ENCODE measurements at places on chromosomes 2 and 18.

GRCh38 chr2:38446418-38446817 lies 69.3 kb upstream of the ATL2 start:
- no peak for ATAC-seq

DNA sequence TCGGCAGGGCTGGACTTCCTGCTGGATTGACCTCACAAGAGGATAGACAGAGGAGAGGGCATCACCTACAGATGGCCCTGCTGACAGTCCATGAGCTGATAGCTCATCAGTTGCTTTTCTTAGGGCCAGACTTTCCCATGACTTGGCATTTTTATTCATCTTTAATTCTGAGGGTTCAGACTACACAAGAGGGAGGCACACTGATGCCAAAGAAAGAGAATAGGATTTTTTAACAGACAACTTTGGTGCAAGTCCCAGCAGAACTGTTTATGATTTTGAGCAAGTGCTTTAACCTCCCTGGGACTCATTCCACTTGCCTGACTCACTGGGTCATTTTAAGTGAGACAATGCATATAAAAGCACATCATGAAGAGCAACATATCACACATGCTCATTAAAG lies 299.2 kb downstream of the INSIG2 start:
- no peak for ATAC-seq

GRCh38 chr18:60191926-60192325 lies 180.6 kb downstream of the MC4R start:
- ATAC-seq, result no peak

DNA sequence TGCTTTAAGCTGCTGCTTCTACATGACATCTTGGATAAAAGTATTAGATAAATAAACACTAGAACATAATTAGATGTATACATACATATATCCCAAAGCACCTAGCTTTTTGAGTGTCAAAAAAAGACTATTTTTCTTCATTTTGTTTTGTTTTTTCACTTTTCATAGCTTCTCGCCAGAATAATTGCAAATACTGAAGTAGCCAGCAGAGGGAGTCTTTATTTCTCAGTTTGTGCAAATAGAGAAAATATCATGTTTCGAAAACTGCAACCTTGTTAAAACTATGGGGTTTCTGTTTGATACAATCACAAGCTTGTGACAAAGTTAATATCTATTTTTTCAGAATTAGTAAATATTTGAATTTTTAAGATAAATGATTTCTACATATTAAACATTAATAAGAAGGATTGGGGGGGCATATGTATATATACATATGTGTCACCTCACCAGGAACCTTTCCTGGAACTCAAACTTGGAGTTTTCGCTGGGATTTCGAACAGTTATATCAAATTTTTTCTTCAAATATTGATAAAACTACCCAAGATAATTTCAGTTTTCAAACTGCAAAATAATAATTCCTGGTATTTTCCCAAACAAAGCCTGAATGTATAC lies 61.0 kb downstream of the GRB14 start:
- no peak for ATAC-seq

DNA sequence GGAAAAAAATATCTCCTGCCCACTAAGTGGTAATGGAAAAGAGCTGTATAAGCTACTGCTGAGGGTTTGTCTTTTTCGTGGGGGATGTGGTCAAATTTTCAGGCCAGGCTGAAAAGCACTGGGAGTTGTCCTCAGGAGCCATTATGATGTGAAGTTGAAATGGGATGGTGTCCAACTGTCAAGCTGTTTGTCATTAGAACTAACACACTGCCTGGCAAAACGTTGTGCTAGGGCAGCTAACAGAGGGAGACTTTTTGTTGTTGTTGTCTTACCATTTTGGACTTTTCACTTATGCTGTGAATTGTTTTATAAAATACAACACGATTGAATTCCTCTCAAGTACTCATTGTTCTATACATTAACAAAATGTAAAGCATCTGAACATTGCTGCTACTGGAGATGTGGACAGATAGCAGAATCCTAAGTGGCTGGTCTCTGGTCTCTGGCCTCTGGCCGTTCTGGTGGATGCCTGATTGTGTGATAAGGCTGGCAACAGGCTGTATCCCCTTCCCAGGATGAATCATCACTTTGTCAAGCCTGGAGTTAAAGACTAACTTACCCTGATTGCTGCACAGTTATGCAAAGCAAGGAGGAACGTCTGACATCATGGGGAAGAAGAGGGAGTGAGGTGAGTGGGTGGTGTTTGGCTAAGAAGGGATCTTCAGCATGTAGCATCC lies 2.3 kb downstream of the MYO1B start:
- no peak for ATAC-seq

GRCh38 chr2:226410247-226410835 lies 389.3 kb downstream of the IRS1 start:
- ATAC-seq, result no peak

GRCh38 chr2:166167449-166167848 lies 39.6 kb upstream of the SCN1A start:
- ATAC-seq, result no peak

- ATAC-seq, result no peak
Measured at GRCh38 chr2:173751245-173751975, 213.8 kb downstream of the SP3 start.
